ENCODE measurements at places on chromosomes 2 and 18.
A peak's percentile ranks its signal among the peaks of the same experiment; 100 is the strongest.

DNA sequence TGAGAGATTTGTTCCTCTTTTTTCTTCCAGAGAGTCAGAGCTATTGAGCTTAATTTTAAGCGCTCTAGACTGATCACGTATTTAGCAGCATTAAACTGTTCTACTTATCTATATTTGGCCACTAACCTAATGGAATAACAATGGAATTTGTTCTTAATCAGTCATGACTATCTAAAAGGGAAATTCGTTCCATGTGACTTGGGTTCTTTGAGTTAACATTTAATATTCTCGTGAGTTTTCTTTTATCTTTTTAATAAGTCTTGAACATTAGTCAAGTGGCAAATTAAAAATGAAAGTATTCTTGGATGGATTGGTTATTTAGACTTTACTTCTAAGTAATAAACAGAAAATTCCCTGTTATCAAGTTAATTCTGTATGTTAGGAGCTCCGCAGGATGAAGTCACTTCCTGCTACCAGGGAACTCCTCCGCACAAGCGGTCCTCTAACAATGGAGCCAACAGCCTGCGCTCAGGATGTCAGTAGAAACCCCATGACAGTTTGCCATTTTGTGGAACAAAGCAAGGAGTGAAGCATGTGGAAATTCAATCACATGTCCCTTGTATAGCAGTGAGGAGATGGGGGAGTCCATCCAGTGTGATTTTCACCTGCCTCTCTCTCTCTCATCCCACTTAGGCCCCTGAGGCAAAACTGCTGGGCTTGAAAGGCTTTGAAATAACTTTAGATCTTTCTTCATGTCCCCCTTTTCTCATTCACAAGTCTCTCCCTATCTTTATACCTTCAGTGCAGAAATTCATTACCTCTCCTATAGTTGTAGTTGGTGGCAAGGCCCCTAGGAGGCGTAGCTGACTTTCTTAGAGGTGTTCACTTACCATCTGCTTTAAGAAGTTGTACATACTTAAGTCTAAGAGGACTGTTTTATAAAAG, 138.1 kb downstream of the WDR7 start:
- DNase-seq = peak; percentile 45

DNA sequence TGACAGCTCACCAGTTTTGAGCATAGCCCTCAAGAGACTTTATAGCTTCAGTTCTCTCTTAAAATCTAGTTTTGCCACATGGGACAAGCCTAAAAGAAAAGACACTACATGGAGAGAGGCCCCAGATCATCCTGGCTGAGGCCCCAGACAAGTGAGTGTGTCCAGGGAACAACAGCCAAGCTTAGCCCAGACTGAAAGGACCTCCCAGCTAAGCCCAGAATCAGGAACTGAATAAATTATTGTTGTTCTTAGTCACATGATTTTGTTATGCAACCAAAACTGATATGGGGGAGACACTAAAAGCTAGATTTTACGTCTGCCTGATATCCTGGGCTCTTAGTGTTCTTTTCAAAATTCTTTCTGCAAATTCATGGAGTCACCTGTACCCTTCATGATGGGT, 29.3 kb upstream of the LBH start:
- DNase-seq = peak; percentile 21

GRCh38 chr2:200026332-200027230, 71.2 kb downstream of the MAIP1 start:
- DNase-seq = no peak

DNA sequence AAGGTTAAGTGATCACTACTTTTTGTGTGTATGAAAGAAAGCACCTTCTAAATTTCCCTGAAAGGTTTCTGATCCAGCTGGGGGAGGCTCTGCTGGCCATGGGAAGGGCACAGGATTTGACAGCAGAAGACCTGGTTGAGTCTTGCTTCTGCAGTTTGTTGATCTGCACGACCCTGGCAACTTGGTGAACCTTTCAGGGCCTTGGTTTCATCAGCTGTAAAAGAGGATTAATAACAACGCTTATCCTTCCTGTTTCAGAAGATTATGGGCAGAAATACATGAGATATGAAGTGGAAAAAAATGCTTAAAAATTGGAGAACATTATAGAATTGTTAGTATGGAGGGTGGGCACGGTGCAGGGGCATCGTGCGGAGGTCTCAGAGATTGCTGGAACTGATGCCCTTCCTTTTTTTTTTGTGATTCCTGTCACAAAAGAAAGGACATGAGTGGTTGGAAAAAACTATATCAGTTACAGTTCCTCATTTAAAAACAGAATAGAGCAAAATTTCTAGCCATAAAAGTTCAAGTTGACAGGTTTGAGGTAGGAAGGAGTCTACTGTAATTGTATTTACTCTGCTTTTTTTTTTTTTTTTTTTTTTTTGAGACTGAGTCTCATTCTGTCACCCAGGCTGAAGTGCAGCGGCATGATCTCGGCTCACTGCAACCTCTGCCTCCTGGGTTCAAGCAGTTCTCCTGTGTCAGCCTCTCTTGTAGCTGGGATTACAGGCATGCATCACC, 47.4 kb downstream of the MFSD6 start:
- DNase-seq = no peak

DNA sequence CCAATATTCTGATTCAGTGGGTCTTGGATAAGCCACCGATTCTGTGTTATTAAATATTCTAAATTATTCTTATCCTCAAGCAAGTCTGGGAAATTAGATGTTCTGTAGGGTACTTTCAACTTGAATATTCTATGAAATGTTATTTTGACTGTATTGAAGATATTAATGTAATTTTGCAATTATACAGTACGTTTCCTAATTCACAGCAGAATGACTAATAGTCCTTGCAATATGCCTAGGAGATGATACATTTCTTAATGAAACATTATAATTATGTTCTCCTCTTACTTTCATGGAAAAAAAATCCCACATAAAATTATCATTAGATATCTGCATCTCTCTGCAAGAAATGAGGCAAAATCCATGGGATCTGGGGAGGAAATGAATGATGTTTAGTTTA, 46.2 kb upstream of the PLA2R1 start:
- DNase-seq = no peak

DNA sequence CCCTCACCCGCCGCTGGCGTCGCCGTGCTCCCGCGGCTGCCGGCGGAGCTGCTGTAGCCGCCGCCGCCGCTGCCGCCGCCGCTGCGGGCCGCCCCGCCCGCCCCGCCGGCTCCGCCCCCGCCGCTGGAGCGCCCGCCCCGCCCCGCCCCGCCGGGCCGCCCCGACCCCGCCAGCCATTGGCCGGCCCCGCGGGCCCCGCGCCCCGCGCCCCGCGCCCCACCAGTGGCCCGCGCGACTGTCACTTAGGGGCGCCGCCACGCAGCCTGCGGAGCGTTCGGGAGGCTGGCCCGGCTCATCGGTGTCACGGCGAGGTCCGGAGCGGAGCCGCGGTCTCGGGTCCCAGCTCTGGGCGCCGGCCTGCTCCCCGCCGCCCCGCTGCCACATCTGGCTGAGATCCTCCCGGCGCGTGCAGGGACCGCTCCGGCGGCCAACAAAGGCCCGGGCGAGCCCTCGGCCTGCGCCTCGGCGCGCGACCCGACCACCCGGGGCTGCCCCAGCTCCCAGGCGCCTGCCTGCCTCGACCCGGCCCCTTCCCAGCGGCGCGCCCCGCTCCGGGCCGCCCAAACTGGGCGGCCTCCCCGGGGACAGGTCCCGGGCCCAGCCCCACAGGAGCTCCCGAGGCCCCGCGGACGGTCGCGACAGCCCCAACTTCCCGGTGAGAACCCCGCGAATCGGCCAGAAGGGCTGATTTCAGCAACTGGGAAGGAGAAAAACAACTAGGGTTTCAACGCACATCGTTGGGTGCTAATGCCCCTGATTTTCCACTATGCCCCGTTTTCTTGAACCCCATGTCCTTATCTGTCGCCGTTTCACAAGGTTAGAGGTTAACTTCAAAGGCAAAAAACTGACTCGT, at the start of gene MGAT4A:
MGAT4A (minus strand) TSS at position 92 of the 853 bp plus-strand sequence. CDS start 4,800 bp downstream, outside the sequence.
- DNase-seq = no peak
